ENCODE measurements at places on chromosomes 6 and 20. TPM values are rescaled to one million over a fixed set of nuclear protein-coding genes. Genes with fewer than 3 reads are reported as not detected.

Gene MOXD1
- total RNA-seq: 0.07 TPM

Gene NKX2-2
- not detected for total RNA-seq

Gene SMOC2
- total RNA-seq: 0.14 TPM

Gene AVP
- not detected for total RNA-seq

Gene TTLL9
- total RNA-seq: not detected

Gene C20orf202
- total RNA-seq: under 0.01 TPM

Gene PAK1IP1
- total RNA-seq: 28.7 TPM

Gene BPIFB1
- 3.3 TPM for total RNA-seq
